CD8-positive, alpha-beta memory T cell (primary cell): ENCODE measurements at places on chromosomes 1 and 21. TPM values are rescaled to one million over a fixed set of nuclear protein-coding genes. Genes with fewer than 3 reads are reported as not detected.

- H3K4me1 ChIP-seq: no peaks in the 10 kb centered on the region
- H3K27me3 ChIP-seq: peaks cover 29% of the 10 kb centered on the region
- H3K4me3 ChIP-seq: no peak overlapping the region
Observed at GRCh38 chr1:43520100-43520778, 10.4 kb upstream of the PTPRF start.

Gene HSD3B2
- not detected for total RNA-seq

DNA sequence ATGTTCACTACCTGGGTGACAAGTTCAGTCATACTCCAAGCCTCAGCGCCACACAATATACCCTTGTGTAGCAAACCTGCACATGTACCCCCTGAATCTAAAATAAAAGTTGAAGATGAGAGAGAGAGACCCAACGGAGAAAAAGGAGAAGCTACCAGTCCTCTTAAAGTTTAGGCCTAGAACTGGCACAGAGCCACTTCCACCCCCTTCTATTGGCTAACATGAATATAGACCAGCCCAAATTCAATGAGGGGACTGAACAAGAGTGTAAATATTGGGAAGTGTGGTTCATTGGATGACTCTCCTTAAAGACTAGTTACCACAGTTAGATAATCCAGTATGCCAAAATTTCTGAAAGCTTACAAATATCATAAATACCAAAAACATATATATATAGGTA lies 139.9 kb upstream of the ATP1B1 start:
- no peaks in the 10 kb centered on the region for H3K4me1 ChIP-seq
- DNase-seq: no peak
- no peaks in the 10 kb centered on the region for H3K36me3 ChIP-seq

Gene DISP3
- total RNA-seq: 0.35 TPM

- H3K36me3 ChIP-seq: no peaks in the 10 kb centered on the region
- H3K4me3 ChIP-seq: no peak overlapping the region
Observed at GRCh38 chr1:226461087-226461486, 53.2 kb upstream of the PARP1 start.

- DNase-seq: no peak
- H3K27me3 ChIP-seq: no peaks in the 10 kb centered on the region
- no peak overlapping the region for H3K4me3 ChIP-seq
Observed at GRCh38 chr1:198549866-198550265, 9.4 kb upstream of the ATP6V1G3 start.

DNA sequence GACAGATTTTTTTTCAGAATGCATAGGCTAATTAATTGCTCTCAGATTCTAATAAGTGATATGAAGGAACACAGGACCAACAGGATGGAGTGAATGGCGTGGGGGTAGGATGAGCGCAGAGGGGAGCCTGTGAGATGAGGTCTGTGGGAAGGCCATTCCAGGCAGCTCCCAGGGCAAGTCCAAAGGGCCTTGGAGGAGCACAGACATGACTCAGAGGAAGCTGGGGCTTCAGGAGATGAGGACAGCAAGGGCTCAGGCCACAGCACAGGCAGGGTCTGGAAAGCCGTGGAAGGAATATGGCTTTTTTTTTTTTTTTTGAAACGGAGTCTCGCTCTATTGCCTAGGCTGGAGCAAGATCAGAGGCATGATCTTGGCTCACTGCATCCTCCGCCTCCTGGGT lies 35.1 kb downstream of the FMN2 start:
- H3K36me3 ChIP-seq: no peaks in the 10 kb centered on the region
- H3K4me3 ChIP-seq: no peak overlapping the region
- H3K27me3 ChIP-seq: no peaks in the 10 kb centered on the region
- H3K4me1 ChIP-seq: no peaks in the 10 kb centered on the region

DNA sequence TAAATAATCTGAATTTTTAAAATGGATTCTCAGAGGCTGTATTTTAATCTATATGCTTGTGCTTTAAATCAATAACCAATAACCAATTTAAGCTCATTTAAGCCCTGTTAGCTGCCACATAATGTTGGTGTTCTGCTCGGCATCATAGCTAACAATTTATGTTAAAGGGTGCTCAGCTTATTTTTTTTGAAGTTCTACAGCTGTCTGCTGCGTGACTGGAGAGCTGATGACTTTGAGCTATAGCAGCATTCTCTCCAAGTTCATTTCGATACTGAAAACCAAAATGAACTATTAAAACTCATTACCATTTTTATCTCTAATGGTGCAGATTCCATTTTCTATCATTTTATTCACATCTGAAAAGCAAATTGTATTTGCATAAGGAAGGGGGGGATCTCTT lies 357.8 kb downstream of the AJAP1 start:
- no peaks in the 10 kb centered on the region for H3K4me1 ChIP-seq
- DNase-seq: no peak
- H3K36me3 ChIP-seq: no peaks in the 10 kb centered on the region

Gene ERICH3
- not detected for total RNA-seq

GRCh38 chr21:45183852-45184251 lies 103.8 kb downstream of the POFUT2 start:
- H3K36me3 ChIP-seq: peaks cover 28% of the 10 kb centered on the region
- no peak overlapping the region for H3K27ac ChIP-seq
- DNase-seq: no peak
- no peak overlapping the region for H3K4me3 ChIP-seq
- no peaks in the 10 kb centered on the region for H3K27me3 ChIP-seq

- H3K36me3 ChIP-seq: no peaks in the 10 kb centered on the region
- DNase-seq: no peak
- no peak overlapping the region for H3K4me3 ChIP-seq
- H3K4me1 ChIP-seq: no peaks in the 10 kb centered on the region
- no peak overlapping the region for H3K27ac ChIP-seq
Observed at GRCh38 chr1:85284202-85284601, 7.8 kb upstream of the BCL10 start.

GRCh38 chr1:58883037-58883887 lies 99.4 kb upstream of the JUN start:
- H3K27me3 ChIP-seq: no peaks in the 10 kb centered on the region
- H3K27ac ChIP-seq: peak overlapping the region; percentile 68
- peaks cover 30% of the 10 kb centered on the region for H3K4me1 ChIP-seq
- no peak overlapping the region for H3K4me3 ChIP-seq
- H3K36me3 ChIP-seq: no peaks in the 10 kb centered on the region
